ENCODE measurements at places on chromosomes 6 and 20. TPM values are rescaled to one million over a fixed set of nuclear protein-coding genes. Genes with fewer than 3 reads are reported as not detected.

Gene CRISP3
- 0.80 TPM for total RNA-seq

Gene PIM1
- total RNA-seq = 56.2 TPM

GRCh38 chr6:71342772-71343171, 54.2 kb downstream of the OGFRL1 start:
- no peak overlapping the region for H3K4me3 ChIP-seq
- H3K4me1 ChIP-seq = peaks cover 8% of the 10 kb centered on the region

Gene OLIG3
- not detected for total RNA-seq

DNA sequence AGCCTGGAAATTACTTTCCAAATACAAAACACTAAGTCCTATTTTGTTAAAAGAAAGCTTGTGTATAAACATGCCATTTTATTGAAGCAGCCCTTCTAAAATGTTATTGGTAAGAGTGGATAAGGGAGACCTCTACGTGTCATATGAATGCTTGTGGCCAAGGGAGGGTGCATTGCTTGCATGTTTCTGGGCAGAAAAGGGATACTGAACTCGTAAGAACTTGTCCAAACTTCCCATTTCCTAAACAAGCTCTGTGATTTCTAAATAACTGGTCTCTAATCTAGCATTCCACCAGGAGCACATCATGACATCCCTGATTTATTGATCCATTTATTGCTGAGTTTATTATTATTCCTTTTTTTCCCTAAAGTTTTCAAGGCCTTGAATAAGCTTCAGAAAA, 474.1 kb downstream of the CD109 start:
- no peak overlapping the region for H3K4me3 ChIP-seq
- H3K36me3 ChIP-seq = no peaks in the 10 kb centered on the region
- no peak overlapping the region for H3K27ac ChIP-seq
- no peak for DNase-seq

Gene HRH3
- total RNA-seq = not detected

Gene PGC
- total RNA-seq = 19.2 TPM

Gene SMOC2
- 3.9 TPM for total RNA-seq

DNA sequence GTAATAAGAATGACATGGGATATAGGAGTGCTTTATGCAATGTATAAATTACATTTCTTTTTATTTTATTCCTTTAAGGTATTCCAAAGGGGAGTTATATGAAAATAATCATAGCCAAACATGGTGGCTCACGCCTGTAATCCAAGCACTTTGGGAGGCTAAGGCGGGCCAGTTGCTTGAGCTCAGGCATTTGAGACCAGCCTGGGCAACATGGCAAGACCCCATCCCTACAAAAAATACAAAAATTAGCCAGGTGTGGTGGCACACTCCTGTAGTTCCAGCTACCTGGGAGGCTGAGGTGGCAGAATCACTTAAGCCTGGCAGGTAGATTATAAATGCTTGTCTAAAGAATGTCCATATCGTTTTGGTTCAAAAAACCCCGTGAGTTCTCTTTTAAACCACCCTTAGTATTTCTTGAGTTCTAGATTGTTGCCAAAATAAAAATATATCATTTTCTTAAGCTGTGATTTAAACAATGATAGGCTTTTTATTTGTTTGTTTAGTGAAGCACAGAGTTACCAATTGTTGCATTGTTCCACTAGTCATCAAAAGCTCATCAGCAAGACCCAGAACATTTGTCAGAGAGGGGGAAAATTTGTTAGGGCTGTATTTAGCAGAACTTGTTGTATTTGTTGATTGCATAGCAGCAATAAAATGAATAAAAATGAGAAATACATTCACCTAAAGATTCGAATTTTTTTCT, 146.2 kb downstream of the KHDC1L start:
- H3K4me3 ChIP-seq = no peak overlapping the region
- H3K4me1 ChIP-seq = no peaks in the 10 kb centered on the region
- DNase-seq = no peak
- no peaks in the 10 kb centered on the region for H3K36me3 ChIP-seq
- H3K27me3 ChIP-seq = no peaks in the 10 kb centered on the region

Gene TP53TG5
- total RNA-seq = not detected

Gene ABCF1
- 28.8 TPM for total RNA-seq

GRCh38 chr6:36340618-36341454, 4.1 kb upstream of the BNIP5 start:
- no peak overlapping the region for H3K4me3 ChIP-seq
- H3K27me3 ChIP-seq = peaks cover 3% of the 10 kb centered on the region
- no peaks in the 10 kb centered on the region for H3K36me3 ChIP-seq
- DNase-seq = peak; percentile 75
- H3K4me1 ChIP-seq = peaks cover 3% of the 10 kb centered on the region

Gene MROH8
- 3.3 TPM for total RNA-seq

GRCh38 chr6:44679438-44680201, 292.1 kb downstream of the CDC5L start:
- no peaks in the 10 kb centered on the region for H3K27me3 ChIP-seq
- H3K4me1 ChIP-seq = no peaks in the 10 kb centered on the region
- DNase-seq = no peak

DNA sequence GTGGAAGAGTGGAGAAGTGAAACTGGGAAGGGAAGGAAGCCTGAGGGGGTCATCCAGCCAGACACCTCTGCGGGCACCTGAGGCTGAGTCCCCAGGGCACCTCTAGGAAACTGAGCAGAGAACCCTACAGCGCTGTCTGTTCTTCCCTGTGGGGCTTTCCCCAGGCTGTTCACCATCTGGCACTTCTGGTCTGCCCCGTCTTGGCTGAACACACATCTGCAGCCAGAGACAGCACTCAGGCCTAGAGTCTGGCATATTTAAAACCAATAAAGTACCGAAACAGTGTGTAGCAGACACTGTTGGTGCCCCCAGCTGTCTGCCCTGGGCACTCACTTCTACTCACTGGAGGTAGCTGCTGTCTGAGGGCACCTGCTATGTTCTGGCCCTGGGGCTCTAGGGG, 9.4 kb upstream of the ARFGEF2 start:
- H3K27ac ChIP-seq = no peak overlapping the region
- no peak for DNase-seq
- H3K36me3 ChIP-seq = no peaks in the 10 kb centered on the region
- H3K27me3 ChIP-seq = no peaks in the 10 kb centered on the region

DNA sequence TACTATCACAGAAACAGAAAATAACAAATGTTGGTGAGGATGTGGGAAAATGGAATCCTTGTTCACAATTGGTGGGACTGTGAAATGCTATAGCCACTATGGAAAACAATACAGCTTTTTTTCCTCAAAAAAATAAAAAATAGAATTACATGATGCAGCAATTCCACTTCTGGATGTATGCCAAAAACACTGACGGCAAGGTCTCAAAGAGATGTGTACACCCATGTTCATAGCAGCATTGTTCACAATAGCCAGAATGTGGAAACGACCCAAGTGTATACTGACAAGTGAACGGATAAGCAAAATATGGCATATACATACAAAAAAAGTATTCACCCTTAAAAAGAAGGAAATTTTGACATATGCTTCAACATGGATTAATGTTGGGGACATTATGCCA, 213.4 kb downstream of the KHDC1L start:
- no peak overlapping the region for H3K4me3 ChIP-seq
- DNase-seq = no peak
- no peaks in the 10 kb centered on the region for H3K27me3 ChIP-seq
- no peaks in the 10 kb centered on the region for H3K36me3 ChIP-seq
- H3K4me1 ChIP-seq = no peaks in the 10 kb centered on the region

GRCh38 chr20:63442100-63442493, 30.4 kb downstream of the KCNQ2 start:
- no peaks in the 10 kb centered on the region for H3K36me3 ChIP-seq
- DNase-seq = peak; percentile 40
- no peak overlapping the region for H3K4me3 ChIP-seq
- H3K4me1 ChIP-seq = no peaks in the 10 kb centered on the region
- H3K27ac ChIP-seq = no peak overlapping the region
- peaks cover 2% of the 10 kb centered on the region for H3K27me3 ChIP-seq

- peaks cover 6% of the 10 kb centered on the region for H3K36me3 ChIP-seq
- peaks cover 17% of the 10 kb centered on the region for H3K4me1 ChIP-seq
- H3K27ac ChIP-seq = no peak overlapping the region
- no peak for DNase-seq
- no peaks in the 10 kb centered on the region for H3K27me3 ChIP-seq
- H3K4me3 ChIP-seq = no peak overlapping the region
Measured at GRCh38 chr6:57174511-57174907, 2.4 kb downstream of the BAG2 start.

DNA sequence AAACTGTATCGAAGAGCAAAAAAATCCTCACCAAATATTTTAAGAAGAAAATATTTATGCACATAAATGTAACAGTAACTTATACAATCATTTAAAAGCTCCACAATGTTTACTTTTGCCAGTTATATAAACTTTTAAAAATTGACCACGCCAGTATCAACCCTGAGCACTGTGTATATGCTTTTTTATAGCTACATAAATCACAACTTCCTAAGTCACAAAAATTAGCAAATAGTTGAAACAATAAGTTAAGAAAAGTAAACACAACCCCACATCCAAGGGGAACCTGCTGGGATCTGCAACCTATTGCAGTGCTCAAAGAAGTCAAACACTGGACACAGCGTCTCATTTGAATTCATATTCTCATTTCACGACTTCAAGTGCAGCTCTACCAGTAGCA, 89.8 kb upstream of the DST start:
- H3K27me3 ChIP-seq = no peaks in the 10 kb centered on the region
- H3K4me3 ChIP-seq = no peak overlapping the region
- peaks cover 2% of the 10 kb centered on the region for H3K4me1 ChIP-seq
- DNase-seq = peak; percentile 30
- H3K36me3 ChIP-seq = no peaks in the 10 kb centered on the region

- H3K27me3 ChIP-seq = no peaks in the 10 kb centered on the region
- no peak for DNase-seq
Measured at GRCh38 chr6:170363255-170363654, 56.7 kb downstream of the FAM120B start.

- no peak for DNase-seq
- H3K4me3 ChIP-seq = no peak overlapping the region
- H3K27ac ChIP-seq = no peak overlapping the region
- H3K4me1 ChIP-seq = no peaks in the 10 kb centered on the region
- no peaks in the 10 kb centered on the region for H3K36me3 ChIP-seq
Measured at GRCh38 chr20:16537025-16537665, 36.1 kb downstream of the KIF16B start.

Gene TNXB
- 56.9 TPM for total RNA-seq

Gene ANKRD66
- total RNA-seq = 11.3 TPM

Gene ASCC3
- total RNA-seq = 33.3 TPM

DNA sequence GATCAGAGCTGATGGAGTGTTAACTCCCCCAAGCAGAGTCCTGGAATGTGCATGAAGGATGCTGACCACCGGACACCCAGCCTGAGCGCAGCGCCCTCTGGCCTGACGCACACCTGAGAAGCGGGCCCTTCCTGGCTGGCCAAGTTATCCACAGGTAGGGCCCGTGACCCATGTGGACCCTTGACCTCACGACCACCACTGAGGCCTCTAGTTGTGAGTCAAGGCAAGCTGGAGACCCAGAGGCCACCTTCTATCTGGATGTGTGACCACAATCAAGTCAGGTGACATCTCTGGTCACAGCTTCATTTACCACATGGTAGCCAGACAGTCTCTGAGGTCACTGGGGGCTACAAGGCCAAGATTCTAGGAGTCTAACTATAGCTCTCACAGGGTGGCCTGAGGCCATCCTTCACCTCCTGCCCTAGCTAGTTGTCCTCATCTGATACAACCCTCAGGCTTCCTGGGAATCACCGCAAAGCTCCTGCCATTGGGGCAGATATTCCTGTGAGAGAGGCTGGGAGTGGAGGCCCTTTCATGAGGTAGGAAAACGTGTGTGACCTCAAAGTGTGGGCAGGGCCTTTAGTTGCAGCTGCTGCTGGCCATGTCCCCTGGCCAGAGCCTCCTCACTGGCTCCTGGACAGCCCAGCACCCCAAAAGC, 53.1 kb downstream of the DSTN start:
- no peaks in the 10 kb centered on the region for H3K4me1 ChIP-seq
- H3K36me3 ChIP-seq = peaks cover 26% of the 10 kb centered on the region
- no peak for DNase-seq
- H3K27me3 ChIP-seq = no peaks in the 10 kb centered on the region

DNA sequence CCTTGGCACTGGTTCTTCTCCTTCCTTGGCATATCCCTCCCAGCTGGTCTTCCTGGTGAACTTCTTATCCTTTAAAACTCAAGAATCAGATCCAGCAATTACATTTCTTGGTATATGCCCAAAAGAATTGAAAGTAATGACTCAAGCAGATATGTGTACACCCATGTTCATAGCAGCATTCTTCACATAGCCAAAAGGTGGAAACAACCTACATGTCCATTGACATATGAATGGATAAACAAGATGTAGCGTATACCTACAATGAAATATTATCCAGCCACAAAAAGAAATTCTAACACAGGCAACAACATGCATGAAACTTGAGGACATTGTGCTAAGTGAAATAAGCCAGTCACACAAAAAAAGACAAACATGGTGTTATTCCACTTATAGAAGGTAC, 103.7 kb upstream of the NT5E start:
- no peak for DNase-seq
- no peaks in the 10 kb centered on the region for H3K27me3 ChIP-seq
- H3K4me1 ChIP-seq = no peaks in the 10 kb centered on the region

- H3K27ac ChIP-seq = no peak overlapping the region
- no peaks in the 10 kb centered on the region for H3K4me1 ChIP-seq
- DNase-seq = no peak
- no peak overlapping the region for H3K4me3 ChIP-seq
- no peaks in the 10 kb centered on the region for H3K36me3 ChIP-seq
- H3K27me3 ChIP-seq = peaks cover 5% of the 10 kb centered on the region
Measured at GRCh38 chr6:168581236-168581635, 140.3 kb downstream of the SMOC2 start.

GRCh38 chr6:126181173-126181741, 158.7 kb upstream of the CENPW start:
- no peak overlapping the region for H3K27ac ChIP-seq
- DNase-seq = no peak
- H3K4me1 ChIP-seq = no peaks in the 10 kb centered on the region
- no peaks in the 10 kb centered on the region for H3K36me3 ChIP-seq

Gene SCRT2
- not detected for total RNA-seq

Gene HSF2
- 36.8 TPM for total RNA-seq

Measured in lung (tissue), 17 donors.